ENCODE measurements at places on chromosomes 13 and 19.

GRCh38 chr13:44088411-44088810 lies 208.7 kb downstream of the LACC1 start:
- no peak for DNase-seq

GRCh38 chr19:51296336-51297093 lies 14.9 kb upstream of the IGLON5 start:
- no peak for DNase-seq

DNA sequence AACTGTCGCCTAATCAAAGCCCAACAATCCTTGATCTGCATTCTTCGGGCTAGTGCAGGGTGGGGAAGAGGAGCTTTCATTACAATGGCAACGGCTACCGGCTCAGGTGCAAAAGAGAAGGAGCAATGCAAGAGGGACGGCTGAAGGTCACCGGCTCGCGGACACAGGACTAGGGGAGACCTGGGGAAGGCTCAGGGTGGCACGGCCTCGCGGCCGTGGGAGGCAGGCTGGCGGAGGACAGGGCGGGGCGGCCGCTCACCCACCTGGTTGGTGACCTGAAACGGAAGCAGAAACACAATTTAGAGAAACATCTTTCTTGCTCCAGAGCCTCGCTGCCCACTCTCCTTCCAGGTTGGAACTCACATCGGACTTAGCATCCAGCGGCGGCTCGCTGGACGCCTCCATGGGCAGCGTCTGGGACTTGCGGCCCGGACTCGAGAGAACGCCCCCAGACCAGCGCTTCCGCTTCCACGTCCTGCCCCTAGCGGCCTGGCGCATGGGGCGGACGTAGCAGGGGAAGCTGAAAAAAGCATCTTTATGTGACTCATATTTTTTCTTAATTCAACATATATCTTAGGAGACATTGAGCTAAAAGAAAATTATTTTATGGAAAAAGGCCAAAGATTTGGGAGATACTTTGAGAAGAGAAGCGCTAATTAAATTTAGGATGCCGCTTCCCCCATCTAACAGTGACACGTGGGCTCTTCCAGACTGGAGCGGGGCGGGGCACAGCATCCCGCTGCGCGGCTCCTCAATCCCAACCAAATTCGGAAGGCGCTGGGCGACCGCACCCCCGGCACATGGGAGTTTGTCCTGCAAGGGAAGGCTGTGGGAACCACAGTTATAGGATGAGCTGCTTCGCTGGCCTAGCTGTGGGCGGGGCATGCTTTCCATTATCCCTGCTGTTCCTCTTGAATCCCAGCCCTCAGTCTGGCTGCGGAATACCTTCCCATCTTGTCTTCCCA lies at the start of gene COMMD6:
Gene COMMD6, minus strand, starts transcription at position 441 of the 965 bp plus-strand sequence. Its CDS starts 36 bp downstream, at position 405.
- DNase-seq = peak; percentile 44

- no peak for DNase-seq
Measured at GRCh38 chr19:824885-825284, 2.8 kb upstream of the AZU1 start.

DNA sequence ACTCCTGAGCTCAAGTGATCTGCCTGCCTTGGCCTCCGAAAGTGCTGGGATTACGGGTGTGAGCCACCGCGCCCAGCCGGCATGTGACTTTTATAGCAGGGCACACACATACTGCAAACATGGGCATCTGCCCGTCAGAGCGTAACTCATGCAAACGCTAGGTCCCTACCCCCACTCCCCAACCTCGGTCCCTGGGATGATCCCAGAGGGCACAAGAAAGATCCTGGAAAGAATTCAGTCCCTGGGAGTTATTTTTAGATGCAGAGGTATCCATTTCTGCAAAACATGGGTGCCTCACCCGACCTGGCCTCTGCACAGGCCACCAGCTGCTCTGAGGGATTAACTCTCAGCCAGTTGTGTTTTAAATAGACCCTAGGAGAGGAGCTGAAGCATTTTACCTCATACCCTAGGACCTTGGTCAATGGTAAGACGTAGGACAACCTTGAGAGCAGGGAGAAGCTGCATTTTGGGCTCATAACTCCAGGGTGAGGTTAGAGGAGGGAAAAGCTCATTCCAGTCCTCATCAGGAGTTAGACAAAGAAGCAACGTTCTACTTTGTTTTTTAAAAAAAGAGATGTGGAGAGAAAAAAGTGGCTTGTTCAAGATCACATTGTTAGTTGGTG lies 10.8 kb downstream of the TMEM38A start:
- no peak for DNase-seq

DNA sequence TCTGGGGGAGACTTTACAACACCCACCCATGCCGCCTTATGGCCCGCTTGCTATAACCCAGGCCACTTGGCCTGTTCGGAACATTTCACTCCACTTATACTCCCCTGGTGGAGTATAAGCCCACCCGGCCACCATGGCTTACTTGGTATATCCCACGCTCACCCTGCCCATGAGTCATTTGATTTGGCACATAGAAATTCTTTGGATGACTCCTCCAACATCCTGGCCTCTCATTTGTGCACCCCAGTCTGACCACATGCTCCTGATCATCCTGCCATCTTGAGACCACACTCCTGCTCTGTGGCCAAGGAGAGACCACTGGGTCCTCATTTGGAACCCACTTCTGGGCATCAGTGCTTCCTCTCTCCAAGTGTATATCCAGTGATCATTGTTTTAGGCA lies 5.2 kb downstream of the SPACA6 start:
- DNase-seq = no peak
